Uterus (tissue), 4 donors: ENCODE measurements at places on chromosomes 7 and 10. TPM values are rescaled to one million over a fixed set of nuclear protein-coding genes. Genes with fewer than 3 reads are reported as not detected.

DNA sequence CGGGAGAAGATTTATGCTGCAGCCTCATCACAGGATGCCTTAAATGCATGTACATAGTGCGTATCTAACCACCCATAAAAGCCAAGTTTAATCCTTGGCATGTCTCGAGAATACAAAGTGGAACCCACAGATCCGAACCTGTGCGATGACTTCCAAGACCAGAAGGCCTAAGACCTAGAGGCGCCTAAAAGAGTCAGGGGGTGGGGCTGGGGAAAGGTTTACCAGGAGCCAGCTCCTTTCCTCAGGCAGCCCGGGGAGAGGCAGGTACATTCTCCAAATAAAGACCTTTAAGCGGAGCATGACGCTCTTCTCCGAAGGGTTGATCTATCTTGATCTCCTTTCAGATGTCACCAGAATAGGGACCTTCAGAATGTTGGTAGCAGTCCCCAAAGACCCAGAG, 9.7 kb downstream of the SP8 start:
- peaks cover 6% of the 10 kb centered on the region for H3K4me1 ChIP-seq
- no peaks in the 10 kb centered on the region for H3K36me3 ChIP-seq
- no peak for DNase-seq
- H3K4me3 ChIP-seq = no peak overlapping the region

- H3K4me1 ChIP-seq = no peaks in the 10 kb centered on the region
- no peak for DNase-seq
- no peak overlapping the region for H3K27ac ChIP-seq
- no peak overlapping the region for H3K4me3 ChIP-seq
These were observed 34.9 kb downstream of the P4HA1 start for GRCh38 chr10:73061743-73062142.

DNA sequence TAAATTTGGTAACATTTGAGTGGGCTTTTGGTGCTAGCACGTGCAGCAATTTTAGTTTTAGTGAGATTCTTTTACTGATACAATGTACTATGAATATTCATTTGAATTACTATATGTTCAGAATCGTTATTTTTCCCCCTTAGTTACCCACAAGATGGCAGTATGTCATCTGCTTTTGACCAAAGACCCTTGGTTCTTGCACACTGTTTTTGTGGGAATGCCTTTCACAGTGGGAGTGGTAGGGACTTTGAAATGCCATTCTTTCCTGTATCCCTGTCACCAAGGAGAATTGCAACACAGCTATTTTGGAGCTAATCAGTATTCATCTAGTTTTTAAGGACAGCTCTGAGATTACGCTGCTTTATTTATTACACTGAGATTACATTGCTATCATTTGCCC, 40.6 kb downstream of the SEC23IP start:
- H3K27ac ChIP-seq = no peak overlapping the region
- H3K4me3 ChIP-seq = no peak overlapping the region
- no peaks in the 10 kb centered on the region for H3K27me3 ChIP-seq

The PNLIPRP1 gene
- not detected for total RNA-seq
